Activated naive CD8-positive, alpha-beta T cell treated with anti-CD3 and anti-CD28 coated beads, Interleukin-2, amount 50 U/mL, for 24 hours (primary cell): ENCODE measurements at places on chromosomes 6 and 20.

DNA sequence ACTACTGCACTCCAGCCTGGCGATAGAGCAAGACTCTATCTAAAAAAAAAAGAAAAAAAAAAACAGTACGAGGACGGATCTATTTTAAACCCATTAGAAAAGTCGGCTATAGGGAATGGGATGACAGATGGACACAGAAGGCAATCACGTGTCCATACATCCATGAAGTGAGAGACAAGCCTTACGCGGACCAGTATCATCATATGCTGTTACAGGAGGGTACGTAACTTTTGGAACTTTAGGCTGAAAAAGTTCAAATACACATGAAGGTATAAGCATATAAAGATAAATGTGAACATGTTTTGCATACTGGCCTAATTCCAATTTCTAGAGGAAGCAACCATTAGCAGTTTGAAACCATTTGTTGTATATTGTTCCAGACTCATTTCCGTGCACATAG, 109.8 kb upstream of the EXOC2 start:
- DNase-seq: no peak

- no peak for DNase-seq
These were observed 58.8 kb upstream of the MOCS1 start for GRCh38 chr6:39992861-39993622.

DNA sequence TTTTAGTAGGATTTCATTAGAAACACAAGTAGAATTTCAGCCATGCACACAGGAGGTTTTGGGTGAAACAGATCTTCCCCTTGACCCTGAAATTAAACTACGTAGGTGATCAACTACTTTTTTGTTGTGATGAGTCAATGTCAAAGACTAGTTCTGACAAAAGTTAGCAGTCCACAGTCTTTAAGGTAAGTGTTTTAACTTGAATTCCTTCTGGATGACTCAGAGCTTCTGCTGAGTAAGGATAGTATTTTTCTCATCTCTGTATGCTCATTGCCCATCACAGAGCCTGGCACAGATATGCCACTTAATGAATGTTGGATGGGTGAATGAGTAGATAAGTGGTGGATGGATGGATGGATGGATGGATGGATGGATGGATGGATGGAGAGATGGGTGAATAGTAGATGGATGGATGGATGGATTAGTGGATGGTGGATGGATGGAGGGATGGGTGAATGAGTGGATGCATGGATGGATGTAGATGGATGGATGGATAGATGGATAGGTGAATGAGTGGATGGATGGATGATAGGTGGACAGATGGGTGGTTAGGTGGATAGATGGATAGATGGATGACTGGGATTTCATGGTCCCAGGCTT, 165.3 kb downstream of the ZMYND8 start:
- no peak for DNase-seq

DNA sequence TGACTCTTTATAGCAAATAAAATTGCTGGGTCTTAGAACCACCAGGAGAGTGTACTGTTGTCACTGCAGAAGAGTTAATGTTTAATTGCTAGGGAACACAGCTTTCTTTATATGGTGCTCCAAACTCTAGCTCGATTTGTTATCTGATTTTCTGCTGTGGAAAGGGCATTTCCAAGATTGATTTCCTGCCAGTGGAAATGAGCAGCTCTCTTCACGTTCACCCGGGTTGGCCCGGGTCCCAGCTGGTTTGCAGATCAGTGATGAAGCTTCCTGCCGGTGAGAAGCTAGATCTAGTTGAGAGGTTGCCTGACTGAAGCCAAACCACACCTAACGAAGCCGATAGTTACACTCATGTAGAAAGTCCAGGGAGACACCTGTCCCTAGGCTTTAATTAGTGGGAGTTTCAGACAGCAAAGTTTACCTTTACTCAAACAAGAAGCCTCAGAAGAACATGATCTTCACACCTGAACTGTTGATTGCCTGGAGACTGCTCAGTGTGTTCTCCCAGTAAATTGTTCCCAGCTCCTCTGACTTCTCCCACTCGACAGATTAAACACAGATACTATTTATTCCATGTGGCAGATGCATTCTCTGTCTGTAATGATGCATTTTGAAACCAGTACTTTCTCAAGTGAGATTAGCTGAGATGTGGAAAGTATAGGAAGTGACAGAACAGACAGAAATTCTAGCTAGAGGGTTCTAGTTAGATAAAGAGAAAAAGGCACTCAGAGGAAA, 27.8 kb downstream of the PAQR8 start:
- peak; percentile 51 for DNase-seq

- no peak for DNase-seq
These were observed 58.0 kb downstream of the DTNBP1 start for GRCh38 chr6:15604843-15605242.

DNA sequence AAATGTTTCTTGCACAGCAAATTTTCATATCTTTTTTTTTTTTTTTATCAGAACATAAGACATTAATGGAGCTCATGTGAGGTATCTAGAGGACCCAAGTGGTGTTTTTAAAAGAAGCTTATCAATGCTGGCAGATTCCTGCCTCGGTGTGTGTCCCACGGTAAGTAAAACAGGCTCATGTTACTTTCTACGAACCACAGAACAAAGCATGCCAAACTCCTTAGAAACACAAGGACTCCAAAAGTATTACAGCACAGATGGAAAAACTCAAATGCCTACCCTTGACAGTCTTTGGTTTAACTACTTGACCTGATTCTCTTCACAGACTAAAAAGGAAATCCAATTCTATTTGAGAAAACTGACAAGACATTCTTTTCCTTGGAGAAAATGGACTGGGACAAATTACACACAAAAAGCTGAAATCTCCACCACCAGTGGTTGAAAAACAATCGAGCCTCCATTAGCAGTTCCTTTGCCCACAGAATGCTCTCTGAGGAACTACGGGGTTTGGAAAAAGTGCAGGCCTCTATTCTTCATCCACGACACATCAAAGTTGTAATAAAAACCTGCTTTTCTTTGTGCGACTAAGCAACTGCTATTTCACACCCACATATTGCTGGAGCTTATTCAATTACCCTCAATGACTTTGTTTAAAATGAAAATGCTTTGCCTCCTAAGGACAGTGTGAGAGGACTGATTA, 5.4 kb downstream of the METTL24 start:
- DNase-seq: no peak

- peak; percentile 68 for DNase-seq
These were observed 402 bp downstream of the ZBTB12 start for GRCh38 chr6:31901415-31901952.

DNA sequence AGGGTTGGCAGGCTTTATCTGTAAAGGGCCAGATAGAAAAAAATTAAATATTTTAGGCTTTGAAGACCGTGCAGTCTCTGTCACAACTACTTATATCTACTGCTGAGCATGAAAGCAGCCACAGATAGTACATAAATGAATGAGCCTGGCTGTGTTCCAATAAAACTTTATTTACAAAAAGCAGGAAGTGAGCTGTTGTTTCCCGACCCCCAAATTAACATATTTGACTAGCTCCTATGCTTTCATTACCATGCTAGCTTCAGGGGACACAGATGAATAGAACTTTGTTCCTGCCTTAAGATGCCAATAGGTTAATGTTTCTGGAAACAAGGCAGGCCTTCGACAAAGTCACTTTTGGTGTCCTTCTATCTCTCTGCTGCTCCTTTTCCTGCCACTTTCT, 1058.0 kb upstream of the FLRT3 start:
- DNase-seq: no peak

GRCh38 chr6:88565409-88565811, 398.0 kb downstream of the RNGTT start:
- no peak for DNase-seq

- DNase-seq: peak; percentile 61
These were observed 36.9 kb upstream of the BLCAP start for GRCh38 chr20:37564388-37565133.

DNA sequence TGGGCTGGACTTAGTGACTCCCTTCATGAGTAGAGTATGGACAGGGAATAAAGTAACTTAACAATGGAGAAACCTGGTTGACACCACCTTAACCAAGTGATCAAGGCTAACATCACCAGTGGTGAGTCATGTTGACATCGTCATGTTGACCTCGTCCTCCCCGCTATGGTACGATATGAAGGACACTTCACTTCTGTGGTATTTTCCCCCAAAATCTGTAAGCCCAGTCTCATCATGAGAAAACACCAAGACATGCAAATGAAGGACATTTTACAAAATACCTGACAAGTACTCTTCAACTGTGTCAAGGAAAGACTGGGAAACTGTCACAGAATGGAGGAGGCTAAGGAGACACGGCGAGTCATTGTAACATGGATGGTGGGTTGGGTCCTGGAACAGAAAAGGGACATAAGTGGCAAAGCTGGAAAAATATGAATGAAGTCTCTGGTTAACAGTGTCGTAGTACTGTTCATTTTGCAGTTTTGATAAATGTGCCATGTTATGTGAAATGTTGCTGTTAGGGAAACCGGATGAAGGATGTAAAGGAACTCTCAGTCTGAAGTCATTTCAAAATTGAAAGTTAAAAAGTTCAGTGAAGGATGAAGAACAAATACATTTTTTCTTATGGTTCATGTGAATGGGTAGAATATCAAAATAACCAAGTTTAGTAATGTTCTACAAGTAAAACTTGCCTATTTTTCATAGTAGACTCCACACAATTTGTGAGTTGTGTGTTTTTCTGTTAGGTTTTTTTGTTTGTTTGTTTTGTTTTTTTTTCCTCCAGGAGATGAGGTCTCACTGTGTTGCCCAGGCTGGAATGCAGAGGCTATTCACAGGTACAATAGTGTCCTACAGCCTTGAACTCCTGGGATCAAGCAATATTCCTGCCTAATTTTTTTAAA, 247.5 kb downstream of the TMEM242 start:
- peak; percentile 35 for DNase-seq

- DNase-seq: no peak
These were observed 5.2 kb downstream of the CCN2 start for GRCh38 chr6:131945971-131946370.

GRCh38 chr20:23415959-23416583, 5.2 kb downstream of the NAPB start:
- DNase-seq: no peak
